ENCODE measurements at places on chromosomes 4 and X.

- no peak for DNase-seq
Measured at GRCh38 chrX:37060999-37061398, 52.8 kb downstream of the FAM47C start.

- no peak for DNase-seq
Measured at GRCh38 chr4:75698162-75698962, 25.2 kb upstream of the G3BP2 start.

- DNase-seq: no peak
Measured at GRCh38 chrX:115260330-115260729, 26.4 kb upstream of the LRCH2 start.

- DNase-seq: no peak
Measured at GRCh38 chr4:27062256-27062655, 201.6 kb downstream of the STIM2 start.

DNA sequence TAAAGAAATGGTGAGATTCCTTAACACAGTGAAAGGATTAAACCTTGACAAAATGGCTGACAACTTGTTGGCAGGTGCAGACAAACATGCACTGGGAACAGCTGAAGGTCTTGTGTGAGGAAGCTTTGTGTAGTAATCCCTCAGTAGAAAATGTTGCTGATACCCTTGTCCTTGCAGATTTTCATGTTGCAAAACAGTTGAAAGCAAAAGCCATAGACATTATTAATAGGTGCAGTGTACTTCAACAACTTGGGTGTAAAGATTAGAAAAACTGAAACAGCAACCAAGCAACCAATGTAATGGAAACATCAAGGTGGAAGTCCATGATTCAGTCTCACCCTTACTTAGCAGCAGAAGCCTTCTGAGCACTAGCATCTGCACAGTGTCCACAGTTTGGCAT lies 29.8 kb downstream of the UGT2B7 start:
- DNase-seq: no peak

DNA sequence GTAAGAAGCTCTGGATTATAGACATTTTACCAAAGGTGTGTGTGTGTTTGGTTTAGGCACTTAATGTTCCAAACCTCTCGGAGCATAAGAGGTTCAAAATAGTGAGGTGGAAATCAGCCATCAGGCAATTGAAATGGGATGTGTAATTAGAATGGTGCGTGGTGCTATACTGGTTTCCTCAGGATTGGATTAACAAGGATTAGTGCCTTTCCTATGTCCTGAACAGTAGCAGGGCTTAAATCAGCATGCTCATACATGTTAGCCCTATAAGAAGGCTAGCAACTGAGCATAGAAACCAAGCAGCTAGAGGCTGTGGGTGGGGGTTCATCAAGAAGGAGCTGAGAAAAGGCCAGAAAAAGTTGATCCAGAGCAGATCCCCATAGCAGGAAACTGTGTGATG lies 256.8 kb upstream of the CXXC4 start:
- no peak for DNase-seq

- DNase-seq: no peak
Measured at GRCh38 chr4:124035364-124036041, 638.9 kb downstream of the SPRY1 start.

DNA sequence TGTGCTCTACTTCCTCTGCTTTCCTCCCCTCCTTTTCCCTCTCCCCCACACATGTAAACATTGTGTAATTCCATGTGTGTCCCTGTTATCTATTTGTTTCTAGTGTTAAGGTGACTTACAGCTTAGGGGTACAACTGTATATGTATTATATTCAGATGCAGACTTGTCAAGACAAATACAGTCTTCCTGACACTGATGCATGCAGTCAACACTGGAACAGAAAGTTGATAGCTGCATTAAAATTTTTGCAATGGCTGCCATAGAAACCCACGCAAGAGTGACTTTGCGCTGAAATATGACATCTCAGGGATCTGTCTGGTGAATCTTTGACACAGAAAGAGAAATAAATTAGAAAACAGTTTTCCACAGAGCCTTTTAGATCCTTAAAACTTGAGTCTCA lies 656.7 kb downstream of the IL1RAPL1 start:
- DNase-seq: no peak

DNA sequence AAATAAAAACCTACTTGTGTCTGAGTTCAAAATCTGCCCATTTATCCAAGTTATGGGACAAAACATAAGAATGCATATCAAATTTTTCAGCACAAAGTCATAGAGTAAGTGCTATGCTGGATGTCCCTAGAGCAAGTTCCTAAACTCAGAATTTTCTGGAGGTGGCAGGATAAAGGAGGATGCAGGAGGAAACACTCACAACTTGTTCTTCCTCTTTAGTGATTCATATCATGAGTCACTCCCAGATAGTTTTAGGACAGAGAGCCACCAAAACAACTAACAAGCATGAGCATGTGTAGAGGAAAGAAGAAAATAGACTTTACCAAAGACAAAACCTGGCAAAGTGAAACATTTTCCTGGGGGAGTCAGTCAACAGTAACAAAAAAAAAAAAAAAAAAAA lies 302.7 kb downstream of the KCTD8 start:
- no peak for DNase-seq

GRCh38 chr4:95360906-95361695 lies 187.7 kb downstream of the UNC5C start:
- no peak for DNase-seq

DNA sequence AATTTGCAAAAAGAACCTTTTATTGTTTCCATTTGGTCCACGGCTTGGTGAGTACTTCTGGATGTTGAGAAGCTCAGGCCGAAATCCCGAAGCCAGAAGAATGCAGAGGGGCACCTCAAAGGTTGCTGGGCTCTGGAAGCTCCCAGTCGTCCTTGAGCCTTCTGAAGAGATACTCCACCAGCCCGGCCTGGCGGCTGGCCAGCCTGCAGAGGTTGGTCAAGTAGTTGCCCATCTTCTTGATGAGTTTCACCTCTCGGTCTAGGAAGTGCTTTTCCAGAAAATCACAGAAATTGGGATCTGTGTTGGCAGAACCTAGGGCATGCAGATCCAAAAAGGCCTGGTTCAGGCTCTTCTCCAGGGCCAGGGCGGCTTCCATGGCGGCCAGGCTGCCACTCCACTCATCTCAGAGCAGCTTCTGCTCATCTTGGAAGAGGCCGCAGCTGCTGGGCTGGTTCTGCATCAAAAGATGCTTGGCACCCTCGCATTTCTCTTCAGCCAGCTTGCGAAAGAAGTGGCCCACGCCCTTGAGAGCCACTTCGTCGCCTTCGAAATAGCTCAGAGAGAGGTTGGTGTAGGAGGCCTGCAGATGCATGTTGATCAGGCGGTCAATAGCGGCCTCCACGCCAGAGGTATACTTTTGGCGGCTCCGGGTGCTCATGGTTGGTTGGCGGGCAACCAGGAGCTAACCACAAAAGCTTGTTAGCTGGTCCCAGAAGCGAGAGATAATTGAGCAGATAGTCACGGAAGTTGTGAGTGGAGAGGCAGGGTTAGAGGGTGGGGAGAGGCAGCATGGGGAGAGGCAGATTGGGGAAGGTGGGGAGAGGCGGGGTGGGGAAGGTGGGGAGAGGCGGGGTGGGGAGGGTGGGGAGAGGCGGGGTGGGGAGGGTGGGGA lies 76.5 kb upstream of the TSPAN7 start:
- no peak for DNase-seq

GRCh38 chr4:8821151-8821950 lies 50.3 kb downstream of the HMX1 start:
- DNase-seq: no peak

- no peak for DNase-seq
Measured at GRCh38 chr4:143524211-143524610, 10.7 kb downstream of the SMARCA5 start.

DNA sequence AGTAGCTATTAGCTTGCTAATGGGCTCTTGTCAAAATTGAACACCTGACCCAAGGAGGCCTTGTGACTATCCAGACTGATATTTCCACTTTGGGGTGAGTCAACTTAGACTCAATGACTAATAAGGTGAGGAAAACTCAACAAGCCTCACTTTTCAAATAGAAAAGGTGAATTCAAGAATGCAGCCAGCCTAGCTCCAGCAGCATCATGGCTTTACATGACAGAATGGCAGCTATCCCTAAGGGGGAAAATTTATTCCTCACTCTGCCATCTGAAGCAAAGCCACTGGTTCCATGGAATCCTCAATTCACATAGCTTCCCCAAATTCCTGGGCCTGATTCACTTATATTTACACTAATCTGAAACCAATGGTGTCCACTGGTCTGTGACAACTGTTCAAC lies 29.1 kb upstream of the RAB9B start:
- DNase-seq: no peak

DNA sequence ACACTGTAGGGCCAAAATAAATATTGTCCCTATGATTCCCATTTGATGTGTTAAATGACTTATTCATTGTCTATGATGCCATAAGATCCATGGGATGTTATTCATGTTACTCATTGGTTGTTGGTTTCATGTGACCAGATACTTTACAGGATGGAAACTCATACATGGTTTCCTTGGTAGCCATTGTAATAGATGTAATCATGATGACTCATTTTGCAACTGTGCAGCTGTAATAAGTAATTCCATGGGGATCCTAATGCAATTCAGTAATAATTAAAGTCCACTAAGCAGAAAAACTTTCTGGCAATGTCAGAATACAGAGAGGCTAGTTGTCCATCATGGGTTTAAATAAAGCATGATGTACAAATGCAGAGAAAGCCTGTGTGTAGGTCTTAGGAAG lies 389.7 kb upstream of the NR3C2 start:
- DNase-seq: no peak

GRCh38 chr4:15003401-15003890 lies 1.2 kb downstream of the CPEB2 start:
- DNase-seq: peak; percentile 13

GRCh38 chr4:123262080-123262479 lies 134.5 kb upstream of the SPRY1 start:
- DNase-seq: no peak

GRCh38 chrX:69320116-69320515 lies 154.9 kb upstream of the PJA1 start:
- no peak for DNase-seq

Data from nucleus accumbens (tissue), 56 donors.